ENCODE measurements at places on chromosomes 1 and 21. TPM values are rescaled to one million over a fixed set of nuclear protein-coding genes. Genes with fewer than 3 reads are reported as not detected.

The OR2L5 gene
- total RNA-seq: not detected

The WNT3A gene
- total RNA-seq: 0.02 TPM

The FAAH gene
- 0.82 TPM for total RNA-seq

The C1orf115 gene
- total RNA-seq: 5.8 TPM
